ENCODE measurements at places on chromosomes 11 and 22. TPM values are rescaled to one million over a fixed set of nuclear protein-coding genes. Genes with fewer than 3 reads are reported as not detected.

Gene CASP5
- not detected for polyA plus RNA-seq

DNA sequence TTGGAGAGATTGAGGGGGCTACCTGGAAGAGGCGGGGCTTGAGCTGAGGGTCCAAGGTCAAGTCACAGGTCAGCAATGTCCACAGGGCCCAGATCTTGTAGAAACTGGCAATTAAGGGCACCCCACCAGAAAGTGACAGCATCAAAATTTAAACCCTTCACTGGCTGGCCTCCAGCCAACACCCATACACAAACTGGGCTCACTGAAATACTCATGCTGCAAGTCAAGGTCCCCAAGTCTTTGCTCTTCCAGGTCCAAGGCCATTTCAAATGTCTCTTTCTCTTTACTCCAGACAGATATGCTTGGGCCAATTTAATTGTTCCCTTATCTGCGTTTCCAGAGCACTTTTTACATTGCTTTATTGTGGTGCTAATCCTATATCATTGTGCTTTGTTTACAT lies 36.4 kb downstream of the LMO2 start:
- DNase-seq, result no peak

DNA sequence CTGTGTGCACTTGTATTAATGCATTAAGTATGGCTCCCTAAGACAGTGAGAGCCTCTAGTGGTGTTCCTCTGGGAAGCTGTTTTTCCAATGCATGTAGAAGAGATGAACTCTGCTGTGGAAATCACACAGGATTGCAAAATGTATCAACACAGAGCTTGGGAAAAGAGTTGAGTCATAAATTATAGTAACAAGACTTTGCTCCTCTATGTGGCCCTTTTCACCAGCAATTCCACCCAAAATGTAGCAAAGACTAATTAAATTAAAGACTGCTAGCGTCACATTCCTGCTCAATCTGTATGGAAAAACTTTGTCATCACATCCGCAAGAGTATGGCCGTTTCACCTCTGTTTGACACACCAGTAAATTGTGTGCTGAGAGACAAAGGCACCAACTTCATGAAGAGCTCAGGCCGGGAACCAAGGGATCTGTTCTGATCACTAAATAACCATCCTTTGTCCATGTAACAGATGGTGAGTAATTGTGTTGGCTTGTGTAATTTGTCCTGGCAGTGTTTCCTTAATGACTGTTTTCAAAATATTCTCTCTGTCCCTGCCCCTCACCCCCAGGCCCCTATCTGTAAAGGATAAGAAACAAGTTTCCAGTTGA lies 209.2 kb upstream of the SORL1-AS1 start:
- no peak for DNase-seq

Gene CYTH4
- 5.0 TPM for polyA plus RNA-seq

- DNase-seq, result no peak
Measured at GRCh38 chr11:72758304-72758689, 6.1 kb upstream of the ARAP1 start.

DNA sequence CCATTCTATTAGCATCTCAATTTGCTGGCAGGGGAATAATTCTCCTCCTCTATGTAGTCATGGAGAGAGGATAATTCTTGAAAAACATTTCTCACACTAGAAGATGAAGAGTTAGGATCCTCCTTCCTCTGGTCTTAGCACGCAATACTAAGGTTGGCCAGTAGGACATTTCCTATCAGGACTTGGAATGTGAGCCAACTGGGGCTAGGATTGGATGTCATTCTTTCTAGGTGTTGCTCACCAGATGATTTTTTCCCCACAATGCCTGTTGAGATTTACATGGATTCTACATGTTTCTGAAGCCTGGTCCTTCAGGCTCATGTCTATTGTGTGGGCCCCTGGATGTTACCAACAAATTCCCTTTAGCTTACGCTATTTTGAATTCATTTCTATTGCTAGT lies 28.0 kb downstream of the SLN start:
- no peak for DNase-seq

Gene AQP11
- polyA plus RNA-seq, result 0.38 TPM

Data from stomach (tissue), 19 donors.